Left cardiac atrium (tissue), 4 donors: ENCODE measurements at places on chromosomes 3 and 15.

DNA sequence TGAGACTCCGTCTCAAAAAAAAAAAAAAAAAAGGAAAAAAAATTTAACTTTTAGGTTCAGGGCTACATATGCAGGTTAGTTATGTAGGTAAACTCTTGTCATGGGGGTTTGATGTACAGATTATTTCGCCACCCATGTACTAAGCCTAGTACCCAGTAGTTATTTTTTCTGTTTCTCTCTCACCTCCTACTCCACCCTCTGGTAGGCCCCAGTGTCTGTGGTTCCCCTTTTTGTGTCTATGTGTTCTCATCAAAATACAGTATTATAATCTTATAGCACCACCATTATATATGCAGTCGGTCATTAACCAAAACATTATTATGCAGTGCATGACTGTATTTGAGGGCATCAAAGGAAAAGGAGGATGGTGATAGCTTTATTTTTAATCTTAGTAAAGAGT lies 47.3 kb downstream of the CHP1 start:
- DNase-seq: no peak

DNA sequence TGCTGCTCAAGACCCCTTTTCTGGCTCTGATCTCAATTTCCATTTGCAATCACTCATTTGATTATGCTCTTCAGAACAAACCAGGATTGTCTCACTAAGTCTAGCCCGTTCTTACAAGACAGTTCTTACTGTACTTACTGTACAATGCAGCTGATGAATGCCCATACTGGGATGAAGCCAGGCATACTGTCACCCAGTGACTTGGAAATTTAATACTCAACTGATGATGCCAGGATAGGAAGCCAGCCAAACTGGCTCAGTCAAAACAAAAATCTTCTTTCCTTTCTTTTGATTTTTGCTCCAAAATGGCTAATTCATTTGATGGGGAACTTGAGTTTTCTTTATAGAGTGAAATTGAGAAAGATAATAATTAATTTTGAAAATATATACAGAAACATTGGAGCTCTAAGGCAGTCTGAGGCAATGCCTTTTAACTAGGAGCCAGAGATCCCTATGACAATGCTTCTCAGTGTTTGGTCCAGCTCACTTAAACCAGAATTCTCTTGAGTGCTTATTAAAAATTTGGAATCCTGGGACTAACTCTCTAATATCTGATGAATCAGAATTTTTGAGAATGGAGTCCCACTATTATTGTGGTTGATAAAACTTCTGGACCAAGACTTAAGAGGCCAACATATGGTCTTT lies 265.6 kb upstream of the THBS1 start:
- no peak for DNase-seq

GRCh38 chr3:17810759-17811158 lies 68.3 kb upstream of the TBC1D5 start:
- no peak for DNase-seq

GRCh38 chr3:126398423-126399350 lies 4.0 kb downstream of the CFAP100 start:
- no peak for DNase-seq

GRCh38 chr3:57314204-57314603 lies 21.7 kb upstream of the ASB14 start:
- no peak for DNase-seq

GRCh38 chr3:186786922-186787321 lies 3.5 kb downstream of the EIF4A2 start:
- DNase-seq: no peak

DNA sequence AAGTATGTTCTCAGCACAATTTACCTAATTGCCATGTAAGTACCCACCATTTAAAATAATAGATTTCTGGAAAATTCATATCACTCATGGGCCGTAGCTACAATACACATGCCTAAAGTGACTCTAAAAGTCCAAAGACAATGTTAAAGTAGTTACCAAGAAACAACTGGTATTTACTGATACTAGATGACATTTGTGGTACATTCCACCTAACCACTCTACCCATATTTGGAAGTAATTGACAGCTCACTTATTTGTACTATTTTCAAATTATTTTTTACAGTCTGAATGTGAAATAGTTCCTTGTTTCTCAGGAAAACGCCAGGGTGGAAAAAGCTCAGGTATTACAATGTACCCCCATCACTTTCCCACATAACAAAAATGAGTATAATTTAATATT lies 573.0 kb downstream of the MECOM start:
- no peak for DNase-seq

GRCh38 chr15:38208206-38208605 lies 44.4 kb upstream of the SPRED1 start:
- no peak for DNase-seq

GRCh38 chr3:127100459-127101410 lies 92.2 kb upstream of the PRR23E start:
- DNase-seq: no peak

DNA sequence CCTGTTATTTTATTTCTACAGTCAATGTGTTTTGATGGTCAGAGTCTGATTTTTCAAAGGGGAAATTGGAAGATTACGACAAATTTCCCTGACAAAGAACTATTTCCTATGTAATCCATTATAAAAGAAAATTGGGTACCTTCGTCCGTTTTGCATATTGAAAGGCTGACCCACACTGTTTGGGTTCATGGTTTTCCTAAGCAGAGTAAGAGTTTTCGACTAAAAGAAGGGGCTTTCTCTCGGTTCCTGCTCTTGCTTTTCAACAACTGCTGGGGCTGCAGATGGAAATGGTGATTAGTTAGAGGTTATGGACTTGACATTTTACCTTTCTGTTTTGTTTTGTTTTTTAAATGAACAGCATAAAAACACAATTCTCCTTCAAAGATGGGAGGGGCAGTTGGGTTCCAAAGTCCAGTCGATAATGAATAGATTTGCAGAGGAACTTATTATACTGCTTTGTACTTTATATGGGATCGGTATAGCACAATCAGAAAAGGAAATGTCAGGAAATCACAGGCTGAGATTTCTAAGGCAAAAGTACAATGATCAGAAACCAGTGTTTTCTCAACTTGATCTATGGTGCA lies 978 bp downstream of the KCNMB2 start:
- DNase-seq: no peak

DNA sequence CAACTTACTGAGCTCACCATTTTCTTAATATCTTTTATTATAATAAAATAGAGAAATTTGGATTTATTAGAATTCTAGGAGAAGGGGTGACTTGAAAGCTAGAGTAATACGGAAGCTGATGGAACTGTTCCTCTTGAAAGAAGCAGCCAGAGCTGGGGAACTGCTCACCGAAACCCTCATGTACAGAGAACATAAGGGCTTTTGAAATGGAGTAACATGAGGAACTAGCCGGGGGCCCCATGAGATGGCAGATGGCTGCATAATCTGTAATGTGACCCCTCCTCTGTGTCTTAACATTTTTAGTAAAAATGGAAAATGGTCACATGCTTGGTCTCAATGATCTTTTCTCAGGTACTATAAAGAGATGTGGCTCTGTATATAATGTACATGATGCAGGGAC lies 15.7 kb upstream of the DYNC1LI1 start:
- DNase-seq: no peak

GRCh38 chr15:99306694-99307338 lies 55.5 kb downstream of the LRRC28 start:
- peak; percentile 28 for DNase-seq

DNA sequence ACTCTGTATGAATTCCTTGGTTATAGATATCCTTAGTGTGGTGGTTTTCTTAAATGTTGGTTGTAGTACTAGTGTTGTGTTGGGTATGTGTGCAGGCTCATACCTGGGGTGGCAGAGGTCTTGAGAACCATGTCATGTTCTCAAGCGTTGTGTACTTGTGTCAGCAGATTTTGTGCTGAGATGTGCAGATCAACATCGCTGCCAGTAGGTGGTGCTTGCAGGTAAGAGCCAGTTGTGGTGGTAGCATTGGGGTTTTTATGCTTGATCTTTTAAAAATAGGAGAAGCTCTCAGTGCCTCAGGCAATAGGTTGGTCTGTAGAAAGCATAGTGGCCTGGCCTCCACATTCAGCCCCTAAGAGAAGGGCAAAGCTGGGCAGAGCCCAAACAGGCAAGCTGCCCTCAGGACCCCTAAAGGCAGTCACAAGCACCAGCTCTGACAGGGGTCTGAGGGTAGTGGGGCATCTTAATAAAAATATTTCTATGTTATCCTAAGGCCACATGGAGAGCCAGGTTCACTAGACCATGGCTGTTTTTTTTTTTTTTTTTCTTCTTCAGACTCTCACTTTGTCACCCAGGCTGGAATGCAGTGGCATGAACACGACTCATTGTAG lies 164.0 kb downstream of the IL20RB start:
- DNase-seq: no peak

- no peak for DNase-seq
Observed at GRCh38 chr3:38950581-38950980, 101.2 kb downstream of the SCN11A start.

DNA sequence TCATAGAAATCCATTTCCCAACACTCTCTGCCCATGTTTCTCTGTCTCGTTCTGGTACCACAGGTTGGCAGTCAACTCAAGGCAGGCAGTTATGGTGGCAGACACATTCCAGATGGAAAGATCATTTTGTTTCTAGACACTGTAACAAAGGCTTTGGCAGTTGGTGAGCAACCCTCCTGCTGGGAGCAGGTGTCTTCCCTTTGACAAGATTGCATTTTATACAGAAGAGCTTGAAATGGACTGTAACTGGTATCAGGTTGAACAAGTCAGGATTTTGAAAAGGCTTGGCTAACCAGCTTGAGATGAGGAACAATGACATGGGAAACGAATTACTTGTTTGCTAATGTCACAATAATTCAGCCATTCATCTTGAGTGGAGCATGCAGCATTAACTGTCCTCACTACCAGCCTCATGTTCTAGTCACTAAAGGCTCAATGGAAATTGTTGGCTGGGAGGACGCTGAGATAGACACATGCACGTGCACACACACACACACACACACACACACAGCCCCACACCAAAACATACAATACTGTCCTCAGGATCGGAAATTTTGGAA lies 170.0 kb downstream of the SEMA6D start:
- DNase-seq: no peak

GRCh38 chr3:13515786-13516759 lies 32.9 kb upstream of the FBLN2 start:
- peak; percentile 44 for DNase-seq

GRCh38 chr3:23663661-23664186 lies 142.0 kb upstream of the UBE2E1 start:
- DNase-seq: no peak

DNA sequence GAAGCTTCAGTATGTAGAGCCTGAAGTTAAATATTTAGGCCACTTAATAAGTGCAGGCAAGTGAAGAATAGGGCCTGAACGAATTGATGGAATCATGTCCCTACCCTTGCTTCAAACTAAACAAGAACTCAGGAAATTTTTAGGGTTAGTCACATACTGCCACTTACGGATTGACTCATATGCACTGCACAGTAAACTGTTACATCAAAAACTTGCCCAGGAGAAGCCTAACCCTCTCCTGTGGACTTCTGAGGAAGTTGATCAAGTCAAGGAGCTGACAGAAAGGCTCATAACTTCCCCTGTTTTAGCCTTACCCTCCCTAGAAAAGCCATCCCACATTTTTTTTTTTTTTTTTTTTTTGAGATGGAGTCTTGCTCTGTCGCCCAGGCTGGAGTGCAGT lies 20.6 kb upstream of the KBTBD12 start:
- no peak for DNase-seq

- peak; percentile 74 for DNase-seq
Observed at GRCh38 chr3:143001034-143001368, 369 bp upstream of the U2SURP start.

DNA sequence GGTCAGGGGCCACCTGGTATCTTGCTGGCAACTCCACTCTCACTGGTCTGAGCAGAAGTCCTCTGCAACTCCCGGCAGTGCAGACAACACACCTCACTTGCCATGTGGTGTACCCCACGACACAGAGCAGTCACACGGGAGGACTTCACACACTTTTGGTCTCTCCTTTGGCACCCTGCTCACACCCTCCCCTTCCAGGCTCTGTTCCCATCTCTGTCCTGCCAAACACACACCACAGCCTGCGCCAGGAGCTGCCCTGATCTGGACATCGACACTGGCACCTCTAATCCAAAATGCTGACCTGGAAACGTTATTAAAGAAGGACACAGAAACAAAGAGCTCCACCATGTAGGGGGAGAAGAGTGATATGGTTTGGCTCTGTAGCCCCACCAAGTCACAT lies 57.2 kb downstream of the SLC41A3 start:
- DNase-seq: no peak

DNA sequence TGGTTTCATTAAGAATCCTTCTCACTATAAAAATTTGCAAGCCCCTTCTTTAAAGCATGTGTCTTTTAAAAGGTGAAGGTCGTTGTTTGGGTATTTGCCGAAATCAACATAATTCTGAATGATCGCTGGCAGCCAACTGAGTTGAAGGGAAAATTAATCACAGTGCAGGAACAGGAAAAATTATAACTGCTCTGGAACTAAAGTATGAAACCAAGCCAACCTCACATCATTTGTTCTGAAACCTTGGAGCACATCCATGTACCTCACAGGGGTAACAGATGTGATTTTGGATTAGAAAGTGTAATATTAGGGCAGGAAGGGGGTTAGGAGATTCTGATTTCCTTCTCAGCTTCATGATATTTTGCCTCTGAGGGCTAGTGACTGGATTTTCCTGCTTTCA lies 52.2 kb upstream of the PTX3 start:
- no peak for DNase-seq

DNA sequence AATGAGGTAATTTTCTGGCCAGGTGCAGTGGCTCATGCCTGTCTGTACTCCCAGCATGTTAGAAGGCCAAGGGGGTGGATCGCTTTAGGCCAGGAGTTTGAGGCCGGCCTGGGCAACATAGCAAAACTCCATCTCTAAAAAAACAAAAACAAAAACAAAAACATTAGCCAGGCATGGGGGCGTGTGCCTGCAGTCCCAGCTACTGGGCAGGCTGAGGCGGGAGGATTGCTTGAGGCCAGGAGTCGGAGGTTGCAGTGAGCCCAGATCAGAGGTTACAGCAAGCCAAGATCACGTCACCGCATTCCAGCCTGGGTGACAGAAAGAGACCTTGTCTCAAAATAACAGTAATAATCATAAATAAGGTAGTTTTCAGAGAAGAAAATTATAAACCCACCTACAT lies 55.7 kb downstream of the LDHAL6B start:
- DNase-seq: no peak

- no peak for DNase-seq
Observed at GRCh38 chr15:31102039-31102321, 455 bp upstream of the TRPM1 start.

- DNase-seq: peak; percentile 48
Observed at GRCh38 chr3:8458711-8459110, 42.9 kb upstream of the LMCD1 start.

DNA sequence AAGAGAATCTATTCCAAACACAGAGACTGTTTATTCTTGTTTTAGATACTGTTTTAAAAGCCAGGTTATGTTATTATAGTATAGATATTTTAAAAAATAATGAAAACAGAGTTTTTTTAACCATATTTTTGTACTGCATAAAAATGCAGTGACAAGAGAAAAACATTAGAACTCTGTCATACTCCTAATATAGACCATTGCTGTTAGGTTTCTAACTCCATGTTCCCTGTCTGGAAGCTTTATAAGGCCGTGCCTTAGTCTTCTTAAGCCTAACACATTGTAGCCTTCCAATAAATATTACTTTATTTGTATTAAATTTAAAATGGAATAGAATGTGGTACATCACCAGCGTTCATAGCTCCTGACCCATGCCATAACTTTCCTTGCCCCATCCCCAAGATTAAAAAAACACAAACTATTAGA lies 53.2 kb downstream of the MBNL1 start:
- DNase-seq: no peak
